ENCODE measurements at places on chromosomes 3 and 15. TPM values are rescaled to one million over a fixed set of nuclear protein-coding genes. Genes with fewer than 3 reads are reported as not detected.

NCK1 gene
- 44.8 TPM for polyA plus RNA-seq

CCDC33 gene
- 9.0 TPM for polyA plus RNA-seq

RASGRP1 gene
- polyA plus RNA-seq, result 15.1 TPM

TUSC2 gene
- 22.0 TPM for polyA plus RNA-seq

LSAMP gene
- 14.2 TPM for polyA plus RNA-seq

RBP2 gene
- 0.75 TPM for polyA plus RNA-seq

ISLR2 gene
- polyA plus RNA-seq, result 0.93 TPM

CLRN1 gene
- not detected for polyA plus RNA-seq

MYZAP gene
- 5.3 TPM for polyA plus RNA-seq

DCLK3 gene
- polyA plus RNA-seq, result 0.86 TPM

PIGZ gene
- 1.8 TPM for polyA plus RNA-seq

STAG1 gene
- 59.1 TPM for polyA plus RNA-seq

ABCC5 gene
- polyA plus RNA-seq, result 68.0 TPM

CCDC14 gene
- 218 TPM for polyA plus RNA-seq

FOXP1 gene
- polyA plus RNA-seq, result 46.7 TPM

CP gene
- polyA plus RNA-seq, result 0.70 TPM

OXTR gene
- 1.8 TPM for polyA plus RNA-seq

KCNAB1 gene
- polyA plus RNA-seq, result 3.4 TPM

TMEM41A gene
- 36.6 TPM for polyA plus RNA-seq

AP3B2 gene
- polyA plus RNA-seq, result 4.8 TPM

ENTPD3 gene
- polyA plus RNA-seq, result 2.9 TPM

ANKRD34C gene
- 0.10 TPM for polyA plus RNA-seq

MAGI1 gene
- polyA plus RNA-seq, result 32.7 TPM

IL16 gene
- polyA plus RNA-seq, result 4.9 TPM

GOLGA8M gene
- 4.5 TPM for polyA plus RNA-seq

BUB1B gene
- polyA plus RNA-seq, result 45.9 TPM
